Activated T-helper 1 cell treated with anti-CD3 and anti-CD28 coated beads, Interleukin-2, amount 50 U/mL, for 16 hours (primary cell): ENCODE measurements at places on chromosomes 5 and 9.
A peak's percentile ranks its signal among the peaks of the same experiment; 100 is the strongest.

GRCh38 chr5:87885758-87886157 is 382.9 kb downstream of the TMEM161B start:
- no peak for DNase-seq

DNA sequence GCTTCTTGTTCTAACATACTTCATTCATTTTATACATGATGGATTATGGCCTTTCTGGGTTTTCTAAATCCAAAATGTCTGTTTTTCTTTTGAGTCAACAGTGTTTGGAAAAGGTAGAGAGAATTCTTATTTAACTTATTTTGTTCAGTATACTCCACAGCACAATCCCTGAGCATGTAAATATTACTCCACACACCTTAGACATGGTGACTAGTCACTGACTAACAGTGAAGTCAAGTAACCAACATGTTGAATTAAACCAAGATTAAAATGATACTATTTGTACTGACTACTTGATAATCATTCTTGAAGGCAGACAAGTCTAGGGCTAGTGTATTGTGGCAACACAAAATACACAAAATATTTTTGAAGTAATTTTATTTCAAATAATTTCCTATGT is 55.0 kb downstream of the HAPLN1 start:
- no peak for DNase-seq

DNA sequence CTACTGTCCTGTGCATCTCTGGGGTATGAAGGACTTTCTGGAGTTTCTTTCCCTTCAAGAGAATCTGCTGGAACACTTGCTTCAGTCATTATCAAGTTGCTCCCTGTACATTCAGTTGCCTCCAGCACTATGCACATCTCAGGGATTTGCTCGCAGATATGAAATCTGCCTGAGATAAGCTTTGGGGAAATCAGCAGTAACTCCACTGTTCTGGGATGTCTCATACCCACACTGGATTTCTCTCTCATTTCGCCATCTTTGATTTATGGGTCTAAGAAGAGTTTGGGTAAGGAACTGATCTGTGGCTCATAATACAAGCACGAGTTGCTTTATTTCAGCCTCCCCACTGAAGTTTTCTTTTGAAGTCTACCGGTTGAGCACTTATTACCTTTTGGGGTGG is 585.6 kb downstream of the PSAT1 start:
- no peak for DNase-seq

DNA sequence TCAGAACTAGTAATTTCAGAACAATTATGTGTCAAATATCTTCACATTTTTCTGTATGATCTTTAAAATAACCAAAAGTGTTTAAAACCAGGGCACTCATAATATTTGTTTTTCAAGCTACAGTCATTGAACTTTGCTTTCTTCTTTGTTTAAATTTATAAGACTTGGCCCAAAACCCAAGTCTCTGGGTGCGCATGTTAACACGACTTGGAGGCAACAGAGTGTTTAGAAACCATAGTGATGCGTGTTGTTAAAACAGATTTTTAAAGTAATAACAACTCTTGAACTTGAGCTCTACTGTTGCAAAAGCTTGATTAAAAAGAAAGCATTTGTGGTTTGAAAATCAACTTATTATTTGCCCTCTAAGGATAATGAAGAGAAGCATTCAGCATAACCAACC is 26.0 kb upstream of the GRIN3A start:
- DNase-seq = no peak

GRCh38 chr9:115415450-115415849 is 297.5 kb upstream of the TNC start:
- DNase-seq = no peak

- no peak for DNase-seq
Measured at GRCh38 chr5:14472986-14473567, 108.5 kb upstream of the OTULINL start.

- no peak for DNase-seq
Measured at GRCh38 chr9:127207734-127208410, 56.7 kb upstream of the GARNL3 start.

- DNase-seq = no peak
Measured at GRCh38 chr5:131757830-131758519, 38.8 kb downstream of the FNIP1 start.

DNA sequence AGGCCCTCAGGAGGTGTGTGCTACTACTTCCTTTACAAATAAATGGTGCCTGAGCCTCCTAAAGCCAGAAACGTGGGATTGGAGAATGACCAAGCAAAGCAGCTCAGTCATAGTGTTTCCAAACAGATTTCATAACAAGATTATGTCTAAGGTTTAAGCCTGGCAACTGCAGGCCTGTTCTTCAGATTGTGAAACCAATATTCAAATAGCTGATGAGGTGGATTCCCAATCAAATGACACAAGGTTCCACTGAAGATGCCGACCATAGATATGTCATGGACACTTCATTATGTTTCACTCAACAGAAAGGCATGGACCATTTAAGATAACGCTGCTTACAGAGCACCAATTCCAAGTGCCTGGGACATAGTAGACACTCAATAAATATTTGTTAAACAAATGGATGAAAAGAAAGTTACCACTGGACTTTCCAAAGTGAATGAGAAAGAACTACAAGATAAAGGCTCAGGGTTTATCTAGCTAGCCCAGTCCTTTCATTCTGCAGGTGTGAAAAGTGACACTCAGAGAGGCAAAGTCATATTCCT is 189.5 kb downstream of the ACTL7B start:
- DNase-seq = no peak

GRCh38 chr5:52799358-52799982 is 11.8 kb downstream of the ITGA1 start:
- DNase-seq = no peak

GRCh38 chr5:37825334-37825915 is 14.4 kb downstream of the GDNF start:
- DNase-seq = no peak

- no peak for DNase-seq
Measured at GRCh38 chr5:172530406-172530805, 76.1 kb upstream of the SH3PXD2B start.

DNA sequence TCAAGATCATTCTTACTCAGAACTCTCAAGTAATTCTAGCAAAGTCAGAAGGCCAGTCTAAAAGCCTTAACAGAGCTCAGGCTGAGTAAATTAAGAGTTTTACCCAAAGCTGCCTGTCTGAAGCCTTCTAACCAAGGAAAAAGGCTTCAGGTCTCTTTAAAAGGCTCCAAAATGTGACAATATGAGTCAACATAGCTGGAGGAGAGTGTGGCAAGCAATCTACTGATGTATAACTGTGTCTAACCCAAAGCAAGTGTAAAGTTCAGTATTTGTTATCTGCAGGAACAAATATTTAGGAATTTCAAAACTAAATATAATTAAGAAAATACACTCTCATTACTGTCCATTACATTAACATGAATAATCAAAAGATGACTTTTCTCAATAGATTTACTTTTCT is 11.0 kb downstream of the ZBTB5 start:
- no peak for DNase-seq

GRCh38 chr5:176700239-176700847 is 53.1 kb downstream of the TSPAN17 start:
- no peak for DNase-seq

GRCh38 chr9:131657037-131657377 is 82.9 kb downstream of the RAPGEF1 start:
- DNase-seq = no peak

- DNase-seq = peak; percentile 41
Measured at GRCh38 chr9:124617477-124618141, 110.4 kb upstream of the NR5A1 start.

DNA sequence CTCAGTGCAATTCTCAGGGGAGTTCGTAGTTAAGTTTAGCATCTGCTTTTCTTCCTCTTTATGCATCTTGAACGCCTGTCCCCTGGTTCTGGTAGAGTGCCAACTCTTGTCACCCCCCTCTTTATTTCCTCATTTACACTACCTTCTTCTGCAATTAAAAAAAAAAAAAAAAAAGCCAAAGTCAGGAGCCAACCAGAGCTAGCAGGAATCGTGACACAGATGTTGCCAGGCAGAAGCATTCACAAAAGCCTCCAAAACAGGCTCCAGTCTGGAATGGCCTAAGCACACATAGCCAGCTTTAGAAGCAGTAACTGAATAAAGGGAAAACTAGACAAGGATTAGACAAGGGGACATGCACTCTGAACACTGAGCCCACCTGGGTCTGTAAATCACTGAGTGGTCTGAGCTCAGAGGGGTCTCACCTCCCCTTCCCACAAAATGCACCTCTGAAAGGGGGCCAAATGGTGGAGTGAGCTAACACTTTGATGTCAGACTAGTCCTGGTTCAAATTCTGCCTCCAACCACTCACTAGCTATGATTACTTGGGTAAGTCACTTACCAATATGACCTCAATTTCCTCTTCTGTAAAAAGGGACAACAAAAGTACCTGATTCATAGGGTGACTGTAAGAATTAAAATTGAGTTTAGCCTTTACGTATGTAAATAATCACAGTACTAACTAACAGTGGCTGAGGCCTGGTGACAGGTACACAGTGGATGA is 2.0 kb downstream of the CD74 start:
- no peak for DNase-seq

GRCh38 chr9:28289746-28290145 is 716.5 kb upstream of the C9orf72 start:
- DNase-seq = no peak

GRCh38 chr5:40395251-40395650 is 284.5 kb upstream of the PTGER4 start:
- DNase-seq = no peak

GRCh38 chr9:130636648-130637020 is 27.8 kb upstream of the PRDM12 start:
- DNase-seq = no peak

- DNase-seq = no peak
Measured at GRCh38 chr9:135902655-135903357, 4.5 kb downstream of the CAMSAP1 start.

DNA sequence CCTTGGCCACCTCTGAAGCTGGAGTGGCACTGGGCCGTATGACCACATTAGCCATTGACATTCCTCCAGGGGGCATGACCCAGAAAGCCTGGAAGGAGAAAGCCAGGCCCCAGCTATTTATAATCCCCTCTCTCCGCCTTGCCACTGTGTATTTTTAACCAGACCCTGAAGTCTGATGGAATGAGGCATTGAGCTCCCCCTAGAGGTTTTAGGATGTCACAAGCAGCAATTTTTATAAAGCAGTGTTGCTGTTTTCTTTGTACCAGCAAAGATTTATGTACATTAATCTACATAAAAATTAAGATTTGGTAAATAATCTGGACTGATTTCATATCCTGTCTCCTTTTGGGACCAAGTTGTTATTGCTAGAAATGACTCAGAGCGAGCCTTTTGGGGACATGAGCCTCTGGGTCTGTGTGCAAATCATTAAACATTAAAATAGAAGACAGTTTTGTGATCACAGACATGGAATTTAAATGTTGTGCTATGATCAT is 127.1 kb downstream of the TRIO start:
- no peak for DNase-seq

DNA sequence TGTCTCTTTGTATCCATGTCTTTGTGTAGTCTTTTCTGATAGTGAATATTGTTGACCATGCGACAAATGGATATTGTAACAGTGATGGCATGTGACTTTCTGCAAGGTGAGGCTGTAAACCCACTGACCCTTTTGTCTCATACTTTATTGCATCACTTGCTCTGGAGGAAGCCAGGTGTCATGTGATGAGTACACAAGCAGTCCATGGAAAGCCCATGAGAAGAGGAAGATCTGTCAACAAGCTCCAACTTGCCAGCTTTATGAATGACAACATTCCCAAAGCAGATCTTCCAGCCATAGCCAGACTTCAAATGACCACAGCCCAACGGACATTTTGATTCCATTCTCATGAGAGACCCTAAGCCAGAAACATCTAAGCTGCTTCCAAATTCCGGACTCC is 450.1 kb upstream of the ACTBL2 start:
- DNase-seq = no peak
